ENCODE measurements at places on chromosomes 12 and 14. TPM values are rescaled to one million over a fixed set of nuclear protein-coding genes. Genes with fewer than 3 reads are reported as not detected.
A peak's percentile ranks its signal among the peaks of the same experiment; 100 is the strongest.

The HHIPL1 gene
- 0.48 TPM for total RNA-seq

The PLEKHD1 gene
- 0.65 TPM for total RNA-seq

The GPR65 gene
- not detected for total RNA-seq

The AEBP2 gene
- 37.2 TPM for total RNA-seq

The TMPO gene
- 171 TPM for total RNA-seq

The KRT77 gene
- not detected for total RNA-seq

DNA sequence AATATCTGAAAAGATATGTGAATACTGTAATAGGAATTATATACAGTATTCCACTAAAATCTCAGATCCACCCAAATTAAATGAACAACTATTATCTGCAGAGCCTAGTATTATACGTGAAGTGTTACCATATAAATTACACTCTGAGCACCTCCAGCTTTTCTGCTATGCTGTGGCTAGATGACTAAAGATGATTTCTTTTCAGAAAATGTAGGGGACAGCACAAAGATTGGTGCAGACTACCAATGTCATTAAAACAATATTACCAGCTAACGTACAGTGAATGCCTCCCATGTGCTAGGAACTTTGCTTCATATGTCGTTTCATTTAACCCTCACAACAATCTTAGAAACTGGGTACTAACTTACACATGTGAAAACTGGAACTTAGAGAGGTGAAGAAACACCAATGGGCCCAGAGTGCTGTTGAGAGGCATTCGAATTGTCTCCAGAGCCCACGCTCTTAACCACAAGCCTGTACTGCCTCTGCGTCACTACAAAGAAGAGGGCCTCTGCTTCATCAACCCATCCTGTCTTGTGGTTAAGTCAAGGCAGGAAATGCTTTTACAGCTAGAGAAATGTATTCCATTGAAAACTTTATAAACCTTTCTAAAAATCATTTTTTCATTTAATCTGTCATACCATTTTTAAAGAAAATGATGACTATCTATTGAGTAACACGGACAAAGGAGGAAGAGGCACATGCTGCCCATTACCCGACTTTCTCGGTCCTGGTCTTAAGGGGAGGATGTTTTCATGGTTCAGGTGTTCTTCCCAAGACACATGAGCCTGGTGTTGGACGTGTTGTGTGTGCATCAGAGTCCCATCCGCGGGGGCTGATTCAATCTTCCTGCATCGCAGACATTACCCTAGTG is 1.3 kb downstream of the GPR65 start:
- H3K4me1 ChIP-seq = no peaks in the 10 kb centered on the region
- H3K36me3 ChIP-seq = no peaks in the 10 kb centered on the region
- no peak overlapping the region for H3K27ac ChIP-seq
- no peak for DNase-seq
- 0 out of 2 replicates have a peak, but pooled peaks cover 2% of the 10 kb centered on the region for H3K27me3 ChIP-seq

DNA sequence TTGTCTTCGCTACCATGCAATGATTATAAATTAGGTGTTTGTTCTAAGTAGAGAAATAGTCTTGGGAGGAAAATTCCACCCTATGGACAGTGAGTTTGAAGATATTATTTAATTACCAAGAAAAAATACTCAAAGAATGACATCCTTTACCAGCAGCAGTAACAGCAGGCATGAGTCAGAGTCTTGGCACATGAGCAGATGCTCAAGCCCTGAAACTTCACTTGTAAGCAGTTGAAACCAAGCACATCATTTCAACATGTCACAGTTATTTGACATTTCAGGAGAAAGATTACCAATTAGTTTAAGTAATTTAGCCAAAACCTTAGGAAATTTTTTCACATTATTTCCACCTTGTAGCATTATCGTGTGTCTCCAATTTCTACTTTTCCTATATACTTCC is 99.2 kb downstream of the C12orf50 start:
- no peak overlapping the region for H3K4me3 ChIP-seq
- DNase-seq = no peak
- H3K4me1 ChIP-seq = no peaks in the 10 kb centered on the region
- H3K27me3 ChIP-seq = no peaks in the 10 kb centered on the region

DNA sequence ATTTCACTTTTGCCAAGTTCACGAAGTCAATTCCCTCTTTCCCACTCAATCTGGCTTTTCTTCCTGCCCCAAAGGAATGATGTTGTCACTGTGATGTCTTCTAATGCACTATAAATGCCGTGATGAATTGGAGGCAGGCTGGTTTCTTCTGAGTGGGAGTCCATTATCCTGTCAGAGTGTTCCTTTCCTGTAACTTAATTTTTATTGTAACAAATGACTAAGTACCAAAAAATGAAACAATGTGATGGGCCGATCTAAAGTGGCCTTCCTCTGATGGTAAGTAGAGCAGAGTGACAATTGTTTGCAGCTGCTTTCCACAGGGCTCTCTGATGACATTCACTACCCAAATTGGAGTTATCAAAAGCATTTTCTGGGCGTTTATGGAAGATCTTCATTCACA is 22.2 kb downstream of the TMEM30B start:
- H3K36me3 ChIP-seq = no peaks in the 10 kb centered on the region
- DNase-seq = no peak
- H3K27me3 ChIP-seq = no peaks in the 10 kb centered on the region
- no peaks in the 10 kb centered on the region for H3K4me1 ChIP-seq
- H3K27ac ChIP-seq = no peak overlapping the region

DNA sequence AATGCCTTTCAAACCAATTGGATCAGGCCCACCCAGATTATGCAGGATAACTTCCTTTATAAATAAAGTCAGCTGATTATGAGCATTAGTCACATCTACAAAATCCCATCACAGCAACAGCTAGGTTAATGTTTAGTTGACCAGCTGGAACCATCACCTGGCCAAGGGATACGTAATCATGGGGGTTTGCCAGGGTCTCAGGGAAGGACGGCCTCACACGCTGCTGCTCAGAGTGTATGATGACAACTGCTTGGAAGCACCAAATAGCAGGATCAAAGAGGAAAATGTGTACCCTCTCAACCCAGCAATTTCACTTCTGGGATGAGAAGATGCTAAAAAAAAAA is 162.6 kb downstream of the SLC15A4 start:
- H3K36me3 ChIP-seq = no peaks in the 10 kb centered on the region
- no peak overlapping the region for H3K27ac ChIP-seq
- peaks cover 10% of the 10 kb centered on the region for H3K27me3 ChIP-seq
- no peak overlapping the region for H3K4me3 ChIP-seq

- no peaks in the 10 kb centered on the region for H3K36me3 ChIP-seq
- no peaks in the 10 kb centered on the region for H3K4me1 ChIP-seq
- H3K27ac ChIP-seq = no peak overlapping the region
- no peak for DNase-seq
- no peaks in the 10 kb centered on the region for H3K27me3 ChIP-seq
Measured at GRCh38 chr14:53127832-53128231, 25.3 kb downstream of the DDHD1 start.

- peaks cover 8% of the 10 kb centered on the region for H3K4me1 ChIP-seq
- H3K27me3 ChIP-seq = no peaks in the 10 kb centered on the region
- H3K36me3 ChIP-seq = no peaks in the 10 kb centered on the region
- no peak for DNase-seq
Measured at GRCh38 chr14:61184112-61184511, 97.0 kb downstream of the TMEM30B start.

GRCh38 chr14:99647411-99647810 is 2.5 kb downstream of the HHIPL1 start:
- no peaks in the 10 kb centered on the region for H3K4me1 ChIP-seq
- no peak for DNase-seq
- H3K4me3 ChIP-seq = no peak overlapping the region

DNA sequence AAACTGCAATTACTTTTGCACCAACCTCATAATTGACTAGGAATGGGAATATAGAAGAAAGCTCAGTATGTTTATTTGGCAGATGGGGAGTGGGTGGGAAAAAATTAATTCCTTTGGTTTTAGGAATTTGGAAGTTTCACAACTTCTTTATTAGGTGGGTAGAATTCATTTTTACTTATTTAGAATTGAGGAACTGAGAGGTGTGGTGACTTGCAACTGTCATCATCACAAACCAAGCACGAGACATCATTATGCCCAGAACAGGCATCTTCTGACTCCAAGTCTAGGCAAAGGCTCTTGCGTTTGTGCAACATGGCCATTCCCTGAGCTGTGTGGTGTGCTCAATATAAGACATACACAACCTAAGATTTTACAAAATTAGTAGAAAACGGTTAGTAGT is 380.0 kb downstream of the ATP23 start:
- DNase-seq = no peak
- no peaks in the 10 kb centered on the region for H3K27me3 ChIP-seq
- no peaks in the 10 kb centered on the region for H3K36me3 ChIP-seq

GRCh38 chr12:67772267-67773169 is 124.0 kb downstream of the DYRK2 start:
- DNase-seq = no peak
- H3K36me3 ChIP-seq = no peaks in the 10 kb centered on the region
- H3K4me3 ChIP-seq = no peak overlapping the region
- H3K27me3 ChIP-seq = no peaks in the 10 kb centered on the region
- H3K4me1 ChIP-seq = peaks cover 36% of the 10 kb centered on the region

DNA sequence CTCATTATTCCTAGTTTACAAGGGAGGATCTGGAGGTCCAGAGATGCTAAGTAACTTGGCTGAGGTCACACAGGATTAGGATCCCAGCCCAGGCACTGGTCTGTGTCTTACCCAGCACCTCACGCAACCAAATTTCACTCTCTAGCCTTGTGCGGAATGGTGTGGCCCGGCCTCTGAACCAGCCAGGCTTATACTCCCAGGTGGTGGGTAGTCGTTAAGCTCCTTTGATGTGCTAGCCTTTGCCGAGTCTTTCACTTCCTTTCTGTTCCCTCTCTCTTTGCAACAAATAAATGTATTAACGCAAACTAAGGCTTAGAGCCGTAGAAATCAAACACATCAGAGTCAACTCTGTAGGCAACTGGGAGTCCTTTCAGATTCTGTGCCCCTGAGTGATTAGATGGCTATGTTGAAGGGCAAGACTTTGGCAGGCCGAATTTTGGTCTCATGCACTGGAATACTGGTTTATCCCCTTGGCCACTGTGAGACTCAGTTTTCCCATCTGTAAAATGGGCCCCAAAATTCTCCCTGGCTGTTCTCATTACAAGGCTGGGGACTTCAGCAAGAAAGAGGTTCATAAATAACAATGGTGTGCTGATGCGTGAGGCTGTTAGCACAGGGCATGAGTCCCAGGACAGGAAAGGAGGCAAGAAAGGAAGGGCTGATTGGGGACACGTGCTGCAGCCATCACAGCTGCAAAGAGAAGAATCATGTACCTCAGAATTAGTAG is 126.3 kb downstream of the AACS start:
- no peak for DNase-seq
- no peaks in the 10 kb centered on the region for H3K4me1 ChIP-seq
- H3K4me3 ChIP-seq = no peak overlapping the region
- H3K36me3 ChIP-seq = no peaks in the 10 kb centered on the region
- peaks cover 82% of the 10 kb centered on the region for H3K27me3 ChIP-seq

- H3K27ac ChIP-seq = no peak overlapping the region
- H3K36me3 ChIP-seq = no peaks in the 10 kb centered on the region
- H3K27me3 ChIP-seq = peaks cover 27% of the 10 kb centered on the region
- DNase-seq = no peak
- no peak overlapping the region for H3K4me3 ChIP-seq
Measured at GRCh38 chr12:5429741-5430557, 2.0 kb upstream of the NTF3 start.

DNA sequence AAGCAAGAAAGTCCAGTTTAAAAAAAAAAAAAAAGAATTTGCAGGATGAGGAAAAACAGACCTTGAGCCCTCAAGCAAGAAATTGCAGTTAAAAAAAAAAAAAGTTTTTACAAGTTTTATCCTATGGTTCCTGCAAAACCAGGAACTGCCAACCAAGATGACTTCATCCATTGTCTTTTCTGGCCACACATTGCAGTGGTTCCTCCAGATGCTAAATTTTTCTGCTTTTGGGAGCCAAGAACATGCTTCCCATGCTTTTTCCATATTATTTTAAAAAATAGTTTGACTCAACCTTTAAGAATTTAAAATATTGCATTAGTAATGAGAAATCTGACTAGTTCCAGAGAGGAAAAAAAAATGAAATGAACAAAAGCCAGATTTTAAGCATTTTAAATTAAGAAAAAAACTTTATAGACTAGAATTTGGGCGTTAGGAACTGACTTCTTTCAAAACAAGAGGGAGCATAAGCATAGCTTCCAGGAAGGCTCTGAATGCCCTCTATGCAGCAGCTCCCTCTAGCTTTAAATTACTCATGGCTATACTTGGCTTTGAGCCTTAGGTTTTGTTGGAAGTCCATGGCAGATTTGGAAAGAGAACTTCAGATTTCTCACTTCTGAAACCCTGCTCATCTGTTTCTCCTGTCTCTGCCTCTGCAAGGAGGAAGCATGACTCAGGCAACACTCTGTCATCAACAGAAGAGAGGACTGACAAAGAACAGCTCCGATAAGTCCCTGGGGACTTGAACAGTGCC is 124.5 kb downstream of the GPR65 start:
- H3K4me1 ChIP-seq = peaks cover 17% of the 10 kb centered on the region
- H3K27ac ChIP-seq = peak overlapping the region; percentile 54
- no peak overlapping the region for H3K4me3 ChIP-seq
- H3K36me3 ChIP-seq = no peaks in the 10 kb centered on the region

DNA sequence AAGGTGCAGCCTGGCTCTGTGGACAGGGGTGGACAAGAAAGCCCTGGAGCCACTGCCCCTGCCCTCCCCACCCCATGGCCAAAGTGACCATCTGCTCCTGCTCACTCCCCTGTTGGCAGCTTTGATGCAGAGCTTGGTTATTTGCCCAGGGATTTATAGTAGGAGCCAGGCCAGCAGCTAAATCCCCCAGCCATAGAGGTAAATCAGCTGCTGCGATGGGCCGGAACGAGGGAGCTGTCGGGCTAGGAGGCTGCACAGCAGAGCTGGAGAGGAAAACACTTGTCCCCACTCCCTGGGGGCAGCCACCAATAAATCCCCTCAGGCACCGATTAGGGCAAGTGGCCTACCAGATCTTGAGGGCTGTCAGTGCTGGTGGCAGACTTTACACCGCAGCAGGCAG is 26.0 kb downstream of the SMUG1 start:
- H3K27ac ChIP-seq = no peak overlapping the region
- no peaks in the 10 kb centered on the region for H3K4me1 ChIP-seq
- no peaks in the 10 kb centered on the region for H3K36me3 ChIP-seq
- no peaks in the 10 kb centered on the region for H3K27me3 ChIP-seq
- DNase-seq = no peak

GRCh38 chr12:96590970-96591369 is 101.6 kb downstream of the CFAP54 start:
- H3K36me3 ChIP-seq = no peaks in the 10 kb centered on the region
- no peaks in the 10 kb centered on the region for H3K27me3 ChIP-seq
- H3K4me1 ChIP-seq = no peaks in the 10 kb centered on the region
- H3K4me3 ChIP-seq = no peak overlapping the region

- H3K4me1 ChIP-seq = no peaks in the 10 kb centered on the region
- DNase-seq = no peak
- H3K36me3 ChIP-seq = no peaks in the 10 kb centered on the region
- no peaks in the 10 kb centered on the region for H3K27me3 ChIP-seq
Measured at GRCh38 chr12:120994589-120995337, 16.4 kb downstream of the HNF1A start.

GRCh38 chr14:78683981-78684380 is 513.8 kb downstream of the NRXN3 start:
- DNase-seq = no peak
- H3K4me3 ChIP-seq = no peak overlapping the region
- H3K4me1 ChIP-seq = no peaks in the 10 kb centered on the region
- H3K27ac ChIP-seq = no peak overlapping the region
- no peaks in the 10 kb centered on the region for H3K36me3 ChIP-seq
